Bone marrow (tissue), 2 donors: ENCODE measurements at places on chromosomes 3 and 15.
A peak's percentile ranks its signal among the peaks of the same experiment; 100 is the strongest.

- no peak for DNase-seq
Observed at GRCh38 chr3:66472313-66473134, 28.3 kb downstream of the LRIG1 start.

DNA sequence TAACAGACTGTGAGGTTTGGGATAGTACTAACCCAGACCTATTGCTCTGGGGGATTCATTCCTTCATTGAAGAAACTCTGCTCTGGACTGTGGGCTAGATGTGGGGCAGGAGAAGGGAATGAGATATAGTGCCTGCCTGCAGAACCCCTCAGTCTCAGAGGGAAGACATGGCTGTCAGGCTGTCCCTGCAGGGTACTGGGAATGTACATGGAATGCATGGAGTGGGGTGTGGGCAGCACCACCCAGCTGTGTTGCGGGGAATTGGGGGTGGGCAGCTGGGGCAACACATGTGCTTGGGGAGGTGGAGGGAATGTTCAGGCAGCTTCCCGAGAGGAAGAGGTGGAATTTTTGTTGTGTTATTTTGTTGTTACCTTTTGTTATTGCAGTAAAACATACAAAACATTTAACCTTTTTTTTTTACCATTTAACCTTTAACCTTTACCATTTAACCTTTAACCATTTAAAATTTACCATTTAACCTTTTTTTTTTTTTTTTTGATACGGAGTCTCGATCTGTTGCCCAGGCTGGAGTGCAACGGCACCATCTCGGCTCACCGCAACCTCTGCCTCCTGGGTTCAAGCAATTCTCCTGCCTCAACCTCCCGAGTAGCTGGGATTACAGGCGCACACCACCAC is 7.3 kb downstream of the PAQR5 start:
- no peak for DNase-seq

DNA sequence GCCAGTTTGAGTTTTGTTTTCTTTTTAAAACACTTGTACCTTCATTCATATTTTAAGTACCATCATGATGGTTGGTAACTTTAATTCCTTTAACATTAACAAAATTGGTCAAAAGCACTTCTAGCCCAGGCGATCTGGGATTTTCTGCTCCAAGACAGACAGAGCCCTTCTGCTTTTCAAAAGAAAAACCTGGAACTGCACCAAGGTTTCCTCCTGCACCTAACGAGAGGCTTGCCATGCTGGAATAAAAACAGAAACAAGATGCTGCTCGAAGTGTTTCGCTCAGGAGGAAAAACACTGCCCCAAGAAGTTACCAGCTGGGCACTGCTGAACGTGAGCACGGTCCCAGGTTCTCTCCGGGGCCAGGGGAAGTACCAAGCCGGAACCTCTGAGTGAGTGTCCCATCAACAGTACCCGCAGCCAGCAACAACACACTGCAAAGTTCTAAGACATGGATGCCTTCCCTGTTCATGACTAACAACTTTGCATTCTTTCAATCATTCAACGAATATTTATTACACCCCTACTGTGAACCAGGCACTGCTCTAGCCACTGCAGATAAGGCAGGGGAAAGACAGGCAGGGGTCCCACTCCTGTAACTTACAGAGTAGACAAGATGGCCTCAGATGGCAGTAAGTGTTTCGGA is 98.8 kb downstream of the XXYLT1 start:
- no peak for DNase-seq

GRCh38 chr3:71425491-71426071 is 157.9 kb downstream of the FOXP1 start:
- no peak for DNase-seq

- DNase-seq, result no peak
Observed at GRCh38 chr15:94259121-94259751, 27.9 kb downstream of the MCTP2 start.

DNA sequence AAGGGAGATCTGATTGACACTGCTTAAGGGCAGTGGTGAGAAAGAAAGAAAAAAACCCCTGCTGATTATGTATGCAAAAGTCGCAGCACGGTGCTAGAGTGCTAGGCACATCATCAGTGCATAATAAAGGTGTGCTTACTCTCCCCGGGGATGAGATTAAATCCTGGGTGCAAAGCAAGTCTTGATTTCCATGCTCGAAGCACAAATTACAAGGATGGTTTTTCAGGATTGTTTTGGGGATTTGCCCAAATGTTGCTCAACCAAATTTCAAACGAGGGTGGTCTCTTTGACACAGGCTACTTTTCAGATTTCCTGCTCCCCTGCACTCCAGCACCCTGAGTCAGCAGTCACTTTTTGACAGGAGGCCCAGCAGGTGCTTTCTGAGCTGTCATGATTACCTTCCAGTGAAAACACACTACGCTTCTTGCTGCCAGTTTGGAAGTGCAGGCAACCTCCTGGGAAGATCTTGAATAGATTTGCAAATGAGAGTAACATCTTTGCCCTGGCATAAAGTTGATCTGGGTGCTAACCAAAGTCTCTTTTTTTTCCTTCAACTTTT is 167.5 kb upstream of the TRIM42 start:
- DNase-seq, result no peak

GRCh38 chr3:48634661-48635221 is 520 bp downstream of the SLC26A6 start:
- peak; percentile 30 for DNase-seq

DNA sequence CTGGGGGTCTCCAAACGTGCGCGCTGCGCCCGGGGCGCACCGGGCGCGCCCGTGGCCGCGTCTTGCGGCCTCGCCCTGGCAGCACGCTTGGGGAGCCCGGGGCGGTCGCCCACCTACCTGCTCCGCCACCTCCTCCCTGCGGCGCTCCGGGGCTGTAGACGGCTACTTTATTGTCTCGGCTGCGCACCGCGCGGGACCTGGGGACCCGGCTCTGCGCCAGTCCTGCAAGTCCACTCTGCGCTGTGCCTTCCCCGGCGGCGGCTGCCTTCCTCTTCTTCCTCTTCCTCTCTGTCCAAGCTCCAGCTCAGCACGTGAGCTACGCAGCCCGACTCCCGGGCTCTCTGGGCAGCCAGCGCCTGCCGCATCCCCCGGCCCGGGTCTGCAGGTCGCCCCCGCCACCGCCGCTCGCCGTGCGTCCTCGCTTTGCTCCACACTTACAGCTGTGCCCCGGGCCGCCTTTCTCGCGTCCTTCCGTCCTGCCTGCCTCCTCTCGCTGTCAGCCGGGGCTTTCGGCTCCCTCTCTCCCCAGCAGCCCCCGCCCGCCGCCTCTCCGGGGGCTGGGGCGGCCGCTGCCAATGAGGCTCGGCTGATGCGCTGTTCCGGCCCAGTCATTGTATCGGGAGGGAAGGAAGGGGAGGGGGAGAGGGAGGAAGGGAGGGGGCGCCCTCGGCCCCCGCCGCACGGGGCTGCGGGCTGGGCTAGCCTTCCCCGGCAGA is 156.4 kb upstream of the FRMD4B start:
- no peak for DNase-seq

DNA sequence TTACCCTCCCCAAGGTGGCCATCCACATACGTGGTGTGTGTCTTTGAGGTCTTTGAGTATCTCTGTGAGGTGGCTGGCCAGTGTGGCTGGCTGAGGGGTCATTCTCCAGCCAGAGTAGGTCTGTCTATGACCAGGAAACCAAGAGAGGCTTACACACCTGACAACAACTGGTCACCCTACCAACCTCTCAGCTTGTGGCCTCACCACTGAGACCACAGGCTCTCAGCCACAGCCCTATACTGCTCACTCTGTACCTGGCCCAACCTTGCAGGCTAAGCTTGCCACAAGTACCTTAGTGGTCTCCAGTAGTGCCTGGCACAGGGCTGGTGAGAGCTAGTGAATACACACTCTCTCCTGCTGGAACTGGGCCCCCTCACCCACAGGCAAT is 5.1 kb downstream of the HEMK1 start:
- no peak for DNase-seq

DNA sequence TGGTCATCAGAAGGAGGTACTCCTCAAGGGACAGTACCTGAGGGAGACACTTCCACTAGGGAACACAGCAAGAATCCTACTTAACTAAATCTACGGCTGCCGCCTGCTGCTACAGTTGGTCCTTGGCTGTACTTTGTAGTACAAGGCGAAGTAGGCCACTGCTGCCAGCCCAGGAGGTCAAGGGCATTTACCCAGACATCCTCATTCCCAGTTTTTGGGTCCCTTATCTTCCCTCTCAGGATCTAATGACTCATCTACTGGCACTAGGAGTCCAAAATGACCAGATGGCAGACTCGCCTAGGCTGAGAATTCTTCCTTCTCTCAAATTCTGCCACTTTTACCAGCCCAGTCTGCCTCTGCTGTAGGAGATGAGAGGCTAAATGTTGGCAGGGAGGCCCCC is 27.1 kb upstream of the LAMP3 start:
- DNase-seq, result no peak
